DMS53 (cell line): ENCODE measurements at places on chromosomes 3 and 15.

GRCh38 chr15:97521381-97522285, 438.9 kb upstream of the ARRDC4 start:
- no peak for DNase-seq

DNA sequence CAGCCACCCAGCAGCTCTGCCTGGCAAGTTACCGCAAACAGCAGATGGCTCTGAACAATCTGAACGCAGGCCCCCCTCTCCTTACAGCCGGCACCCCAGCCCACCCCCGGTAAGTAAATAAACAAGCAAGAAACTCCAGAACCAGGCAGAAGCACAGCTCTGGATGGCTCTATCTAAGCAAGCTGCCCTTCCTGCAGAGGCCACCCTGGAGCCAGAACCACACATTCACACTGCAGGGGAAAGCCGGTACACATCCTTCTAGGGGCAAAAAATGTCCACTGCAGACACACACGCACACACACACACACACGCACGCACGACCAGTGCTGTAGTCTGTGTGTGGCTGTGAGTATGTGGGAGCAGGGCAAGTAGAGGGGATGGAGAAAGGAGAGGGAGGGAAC, 63.9 kb downstream of the ADCY5 start:
- peak; percentile 48 for DNase-seq

DNA sequence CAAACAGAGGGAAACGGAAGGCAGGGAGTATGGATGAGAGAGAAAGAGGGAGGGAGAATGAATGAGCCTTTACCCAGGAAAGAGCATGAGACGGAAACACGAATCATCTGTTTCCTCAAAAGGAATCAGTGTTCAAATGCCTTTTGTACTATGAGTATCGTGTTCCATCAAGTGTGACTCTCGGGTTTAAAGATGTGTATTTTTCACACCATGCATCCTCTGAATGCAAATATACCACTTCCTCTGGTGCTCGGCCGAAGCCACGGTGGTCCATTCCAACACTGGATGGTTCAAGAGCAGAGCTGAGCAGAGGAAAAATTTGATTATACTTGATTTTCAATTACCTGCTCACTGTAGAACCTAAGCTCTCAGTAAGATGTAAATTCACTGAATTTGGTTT, 505.1 kb downstream of the MECOM start:
- DNase-seq, result no peak

DNA sequence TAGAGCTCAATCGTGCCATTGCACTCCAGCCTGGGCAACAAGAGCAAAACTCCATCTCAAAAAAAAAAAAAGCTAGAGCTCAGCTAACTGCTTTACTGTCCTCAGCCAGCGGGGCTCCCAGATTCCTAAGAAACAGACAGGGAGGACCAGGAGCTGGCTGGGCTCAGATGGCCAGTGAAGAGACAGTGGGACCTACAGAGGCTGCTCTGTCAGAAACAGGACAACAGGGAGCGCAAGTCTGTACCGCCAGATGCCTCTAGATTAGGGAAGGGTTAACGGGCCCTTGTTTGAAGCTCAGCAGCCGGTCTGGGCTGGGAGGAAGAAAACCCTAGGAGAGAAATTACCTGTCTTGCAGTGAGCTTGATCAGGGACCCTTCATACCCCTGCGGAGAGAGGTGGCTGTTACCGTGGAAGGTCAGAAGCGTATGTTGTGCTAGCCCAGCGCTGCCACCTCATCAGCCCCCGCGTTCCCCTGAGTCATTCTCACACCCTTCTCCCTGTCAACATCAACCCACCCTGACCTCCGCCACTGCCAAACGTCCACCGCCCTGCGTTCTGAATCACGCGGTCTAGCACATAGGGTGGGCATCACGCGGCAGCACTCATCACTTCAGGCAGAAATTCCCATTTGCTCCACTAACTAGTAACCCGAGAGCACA, 25.3 kb downstream of the RBPMS2 start:
- no peak for DNase-seq

DNA sequence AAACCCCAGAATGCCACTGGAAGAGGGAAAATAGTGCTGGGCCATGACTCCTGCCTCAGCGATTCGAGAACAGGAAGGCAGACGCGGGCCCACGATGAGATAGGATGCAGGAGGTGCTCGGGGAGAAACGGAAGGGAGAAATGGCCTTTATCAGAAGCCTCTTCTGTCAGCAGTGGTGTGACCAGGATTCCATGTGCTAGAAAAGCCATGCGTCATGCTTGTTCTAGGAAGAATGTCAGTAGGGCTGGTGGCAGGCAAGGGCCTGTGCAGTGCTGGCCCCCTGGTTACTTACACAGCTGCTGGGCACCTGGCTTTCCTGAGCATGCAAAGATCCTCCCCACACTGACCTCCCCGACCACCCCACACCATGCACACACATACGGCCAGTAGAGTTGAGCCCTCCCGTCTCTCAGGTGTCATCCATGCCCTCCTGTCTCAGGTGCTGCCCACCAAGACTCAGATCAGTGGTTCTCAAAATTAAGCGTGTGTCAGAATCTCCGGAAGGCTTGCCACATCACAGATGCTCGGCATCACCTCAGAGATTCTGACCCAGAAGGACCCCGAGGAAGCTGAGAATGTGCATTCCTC, 106.7 kb downstream of the ADAMTS17 start:
- DNase-seq, result no peak
